AG08396 (cell line): ENCODE measurements at places on chromosomes 2 and 18.

- no peak for DNase-seq
Measured at GRCh38 chr2:191610756-191611155, 67.2 kb upstream of the NABP1 start.

GRCh38 chr2:240810621-240811020, 9.4 kb downstream of the KIF1A start:
- DNase-seq = no peak

GRCh38 chr2:138818556-138818955, 38.4 kb upstream of the NXPH2 start:
- no peak for DNase-seq

DNA sequence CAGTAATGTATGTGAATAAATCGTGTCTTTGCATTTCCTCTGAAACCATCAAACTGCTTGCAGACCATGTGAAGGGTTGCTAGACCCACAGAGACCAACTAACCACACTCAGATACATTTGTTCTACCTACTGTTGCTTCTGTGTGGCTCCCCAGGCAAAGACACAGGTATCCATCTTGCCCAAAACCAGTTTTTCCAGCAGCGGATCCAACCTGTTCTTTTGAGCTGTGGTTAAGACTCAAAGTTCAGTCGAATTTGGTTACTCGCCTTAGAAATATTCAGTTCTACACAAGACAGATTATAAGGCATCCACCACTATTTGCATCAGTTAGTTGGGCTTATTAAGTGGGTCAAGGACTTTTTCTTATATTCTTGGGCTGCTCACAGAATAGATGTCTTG, 276.2 kb upstream of the EPHA4 start:
- no peak for DNase-seq

DNA sequence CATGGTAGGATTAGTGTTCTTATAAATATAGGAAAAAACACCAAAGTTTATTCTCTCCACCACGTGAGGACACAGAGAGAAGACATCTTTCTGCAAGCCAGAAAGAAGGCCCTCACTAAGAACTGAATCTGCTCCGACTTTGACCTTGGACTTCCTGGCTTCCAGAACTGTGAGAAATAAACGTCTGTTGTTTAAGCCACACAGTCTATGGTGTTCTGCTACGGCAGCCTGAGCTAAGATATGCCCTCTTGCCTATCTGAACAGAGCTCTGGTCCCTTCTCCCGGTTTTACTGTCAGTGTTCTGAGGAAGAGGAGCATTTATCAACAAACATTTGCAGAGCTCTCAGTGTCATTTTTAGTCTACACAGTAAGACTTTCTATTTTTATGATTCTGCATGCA, 131.3 kb downstream of the DOK6 start:
- DNase-seq = no peak

DNA sequence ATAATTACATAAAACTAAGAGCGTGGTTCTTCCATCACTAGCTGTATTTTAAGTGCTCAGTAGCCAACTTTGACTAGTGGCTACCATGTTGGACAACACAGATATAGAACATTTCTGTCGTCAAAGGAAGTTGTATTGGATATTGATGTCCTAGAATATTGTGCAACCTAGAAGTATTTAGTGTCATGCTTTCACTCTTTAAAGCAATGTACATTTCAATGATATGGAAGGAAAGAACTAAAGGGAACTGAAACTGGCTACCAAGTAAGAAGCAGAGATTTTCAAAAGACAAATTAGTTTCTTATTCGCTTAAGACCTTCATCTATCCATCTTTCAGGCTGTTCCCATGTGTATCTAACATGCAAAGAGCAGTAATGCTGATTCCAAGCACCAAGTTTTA, 85.4 kb upstream of the EML6 start:
- no peak for DNase-seq

GRCh38 chr18:12271376-12272235, 17.4 kb downstream of the CIDEA start:
- peak; percentile 91 for DNase-seq

DNA sequence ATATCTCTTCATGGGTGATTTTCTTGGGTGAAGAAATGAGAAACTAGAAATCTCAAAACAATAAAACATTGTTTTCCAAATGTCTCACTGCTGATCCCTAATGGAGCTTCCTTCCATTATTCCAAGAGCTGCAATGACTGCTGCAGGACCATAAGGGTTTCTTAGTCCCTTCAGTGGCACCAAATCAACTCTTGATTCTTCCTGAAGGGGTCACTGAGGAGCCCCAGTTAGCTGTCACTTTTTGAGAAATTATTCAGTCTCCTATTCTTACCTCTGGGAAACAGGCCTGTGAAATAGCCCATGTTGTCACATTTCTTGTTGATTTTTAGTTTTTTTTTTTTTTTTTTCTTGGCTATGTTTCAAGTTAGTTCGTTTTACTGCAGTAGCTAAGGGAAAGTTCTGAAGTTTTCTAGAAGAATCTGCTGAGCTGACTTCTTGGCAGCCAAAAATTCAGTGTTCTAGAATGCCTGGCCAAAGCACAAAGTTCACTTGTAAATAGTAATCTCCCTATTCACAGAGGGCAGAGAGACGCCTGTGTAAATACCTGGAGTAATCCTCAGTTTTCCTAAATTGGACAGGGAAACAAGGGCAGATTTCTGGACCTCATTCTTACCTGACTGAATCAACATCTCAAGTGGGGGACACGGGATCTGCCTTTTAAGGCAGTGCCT, 480.0 kb downstream of the RIT2 start:
- DNase-seq = no peak

DNA sequence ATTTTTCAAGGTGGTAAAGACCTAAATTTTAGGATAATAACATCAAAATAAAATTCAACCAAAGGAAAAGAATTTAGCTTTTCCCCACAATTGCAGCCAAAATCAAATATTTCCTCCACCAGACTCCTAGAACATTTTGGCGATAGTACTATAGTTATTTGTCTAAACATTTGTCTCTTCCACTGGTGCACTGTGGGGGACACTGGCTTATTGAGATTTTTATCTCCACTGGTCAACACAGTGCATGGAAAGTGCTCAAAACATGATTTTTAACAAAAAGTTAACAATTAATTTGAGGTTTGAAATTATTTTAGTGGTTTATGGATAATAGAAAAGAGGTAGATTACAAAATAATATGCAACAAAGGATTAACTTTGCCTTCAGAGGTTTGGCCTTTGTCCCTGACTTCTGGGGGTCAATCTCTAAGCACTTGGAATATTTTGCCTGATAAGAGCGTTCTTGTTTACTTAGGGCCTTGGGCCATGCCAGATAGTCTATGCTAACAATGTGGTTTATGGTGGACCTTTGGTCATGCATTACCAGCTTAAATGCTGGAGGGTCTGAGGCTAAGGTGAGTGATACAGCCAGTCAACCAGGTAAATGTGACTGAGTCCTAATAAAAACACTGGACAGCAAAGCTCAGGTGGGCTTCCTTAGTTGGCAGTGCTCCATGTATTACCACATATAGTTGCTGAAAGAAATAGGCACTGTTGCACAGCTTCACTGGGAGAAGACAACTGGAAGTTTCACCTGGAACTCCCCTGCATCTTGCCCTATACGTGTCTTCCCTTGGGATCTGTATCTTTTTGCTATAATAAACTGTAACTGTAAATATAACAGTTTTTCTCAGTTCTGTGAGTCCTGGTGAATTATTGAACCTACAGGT, 67.2 kb upstream of the SATB2 start:
- no peak for DNase-seq

DNA sequence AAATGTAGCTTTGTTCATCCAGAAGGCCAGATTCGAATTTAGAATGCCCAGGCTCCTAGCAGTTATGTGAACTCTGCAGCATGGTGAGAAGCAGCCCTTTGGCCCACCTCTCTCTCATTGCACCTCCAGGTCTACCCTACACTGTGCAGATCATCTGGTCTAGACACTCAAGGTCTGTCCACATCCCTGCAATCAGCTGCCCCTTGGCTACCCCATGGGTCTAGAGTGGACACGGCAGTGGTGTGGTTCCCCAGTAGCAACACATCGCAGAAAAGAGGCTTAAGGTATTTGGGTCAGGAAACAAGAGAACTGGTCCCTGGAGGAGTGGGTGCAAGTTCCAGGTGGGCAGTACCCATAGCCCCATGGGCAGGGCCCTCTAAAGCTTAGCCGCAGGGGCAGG, 76.6 kb upstream of the BCL2L11 start:
- DNase-seq = no peak

GRCh38 chr2:205640716-205641115, 41.6 kb upstream of the NRP2 start:
- no peak for DNase-seq

GRCh38 chr2:166831930-166832329, 56.4 kb upstream of the XIRP2 start:
- no peak for DNase-seq

DNA sequence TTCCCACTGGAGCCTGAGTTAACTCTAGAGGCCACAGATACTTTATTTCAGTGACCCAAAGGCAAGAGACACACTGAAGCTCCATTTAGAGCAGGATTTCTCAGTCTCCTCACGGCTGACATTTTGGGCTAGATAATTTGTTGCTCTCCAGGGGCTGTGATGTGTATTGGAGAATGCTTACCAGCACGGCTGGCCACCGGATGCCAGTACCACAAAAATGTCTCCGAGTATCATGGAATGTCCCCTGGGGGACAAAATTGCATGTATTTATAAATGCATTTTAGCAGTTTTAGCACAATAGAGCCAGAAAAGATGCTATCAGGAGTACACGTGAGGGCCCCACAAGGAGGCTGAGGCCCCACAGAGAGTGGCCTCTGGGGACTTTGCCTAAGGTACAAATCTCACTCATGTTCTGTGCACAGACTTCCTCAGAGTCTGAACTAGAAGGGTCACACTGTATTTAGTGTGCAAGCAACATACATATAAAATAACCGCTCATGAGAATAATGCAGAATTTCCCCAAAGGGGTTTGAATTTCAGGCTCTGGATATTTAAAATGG, 20.5 kb upstream of the DCC start:
- DNase-seq = no peak

DNA sequence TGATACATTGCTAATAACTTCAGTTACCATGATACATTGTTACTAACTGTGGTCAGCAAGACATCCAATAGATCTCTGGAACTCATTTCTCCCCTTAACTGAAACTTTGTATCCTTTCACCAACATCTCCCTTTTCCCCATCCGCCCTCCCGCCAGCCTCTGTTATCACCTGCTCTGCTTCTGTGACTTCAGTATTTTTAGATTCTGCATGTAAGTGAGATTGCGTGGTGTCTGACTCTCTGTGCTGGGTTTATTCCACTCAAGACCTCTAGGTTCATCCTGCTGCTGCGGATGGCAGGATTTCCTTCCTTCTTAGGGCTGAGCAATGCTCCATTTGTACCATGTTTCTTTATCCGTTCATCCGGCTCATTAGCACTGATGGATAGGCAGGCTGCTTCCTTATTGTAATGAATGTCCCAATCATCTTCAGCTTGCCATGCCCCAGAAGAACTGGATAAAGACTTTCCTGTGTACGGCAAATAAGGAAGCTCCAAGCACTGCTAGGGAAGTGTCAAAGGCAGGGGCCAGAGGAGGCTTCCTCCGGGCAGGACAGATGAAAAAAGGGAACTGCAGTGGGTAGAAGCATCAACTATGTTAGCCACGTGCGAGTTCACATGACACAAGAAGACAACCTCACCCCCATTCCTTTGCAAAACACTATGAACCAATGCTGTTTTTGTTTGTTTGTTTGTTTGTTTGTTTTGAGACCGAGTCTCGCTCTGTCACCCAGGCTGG, 113.4 kb downstream of the EIPR1 start:
- no peak for DNase-seq

DNA sequence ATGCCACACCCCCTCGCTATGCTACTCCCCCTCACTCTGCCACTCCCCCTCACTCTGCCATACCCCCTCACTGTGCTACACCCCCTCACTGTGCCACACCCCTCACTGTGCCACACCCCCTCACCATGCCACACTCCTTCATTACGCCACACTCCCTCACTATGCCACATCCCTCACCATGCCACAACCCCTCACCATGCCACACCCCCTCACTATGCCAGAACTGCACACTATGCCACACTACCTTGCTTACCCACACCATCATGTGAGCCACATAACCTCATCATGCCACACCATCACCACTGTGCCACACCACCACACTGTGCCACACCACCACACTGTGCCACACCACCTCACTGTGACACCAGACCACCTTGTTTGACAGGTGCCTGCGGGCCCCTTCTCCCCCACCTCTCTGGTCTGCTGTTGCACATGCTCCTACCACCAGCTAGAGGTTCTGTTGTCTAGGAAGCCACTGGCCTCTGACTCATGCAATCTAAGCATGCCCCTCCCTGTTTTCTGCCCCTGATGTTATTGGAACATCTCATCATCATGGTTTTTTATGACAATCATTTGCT, 22.0 kb downstream of the MARCHF4 start:
- no peak for DNase-seq

DNA sequence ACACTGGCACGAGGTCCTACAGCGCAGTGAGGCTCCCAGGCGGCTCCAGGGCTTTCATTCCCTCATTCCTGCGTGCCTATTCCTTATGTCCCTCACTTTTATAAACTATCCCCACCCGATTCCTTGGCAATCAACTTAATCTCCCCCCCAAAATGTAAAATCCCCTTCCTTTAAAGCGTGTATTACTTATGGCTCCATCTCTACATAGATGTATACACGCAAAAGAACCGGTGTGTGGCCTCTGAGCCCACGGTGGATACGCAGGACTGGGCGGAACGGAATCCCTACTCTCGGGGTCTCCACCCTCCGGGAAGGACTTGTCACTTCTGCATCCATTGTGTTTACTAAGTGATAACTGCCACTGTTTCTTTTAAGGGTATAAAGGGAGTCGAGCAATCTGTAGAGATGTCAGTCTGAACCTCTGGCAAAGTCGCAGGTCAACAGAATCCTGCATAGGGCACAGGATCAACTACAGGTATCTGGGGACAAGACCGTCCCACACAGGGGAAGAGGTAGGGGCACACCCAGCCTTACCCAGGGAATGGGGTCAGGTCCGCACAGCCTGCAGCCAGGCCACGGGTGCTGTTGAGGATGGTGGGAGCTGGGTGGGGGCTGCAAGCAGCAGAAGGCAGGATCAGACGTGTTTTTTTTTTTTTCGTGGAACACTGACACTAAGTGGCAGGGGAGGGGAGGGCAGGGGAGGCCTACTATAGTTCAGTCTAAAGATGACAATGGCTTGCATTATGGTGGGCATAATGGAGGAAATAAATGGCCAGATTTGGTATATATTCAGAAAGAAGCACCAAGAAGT, 42.1 kb downstream of the HDLBP start:
- no peak for DNase-seq

DNA sequence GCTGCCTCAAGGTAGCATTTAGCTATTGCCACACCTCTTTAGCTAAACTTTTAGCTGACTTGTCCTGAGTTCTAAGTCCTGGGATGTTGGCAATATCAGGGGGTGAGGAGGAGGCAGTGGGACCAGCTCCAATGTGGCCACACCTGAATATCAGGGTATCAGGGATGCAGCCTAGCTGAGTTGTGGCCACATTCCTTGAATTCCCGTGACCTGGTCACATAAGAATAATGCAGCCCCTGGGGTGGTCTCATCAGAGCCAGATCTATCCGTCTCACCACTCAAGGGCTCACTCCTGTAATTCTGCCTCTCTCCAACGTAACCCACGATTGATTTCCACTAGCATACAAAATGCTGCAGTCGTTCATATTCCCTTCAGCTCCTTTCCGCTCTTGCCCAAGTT, 11.6 kb upstream of the TAF1B start:
- no peak for DNase-seq

- DNase-seq = no peak
Measured at GRCh38 chr2:38600242-38600891, 2.4 kb downstream of the HNRNPLL start.

- DNase-seq = no peak
Measured at GRCh38 chr2:232533944-232534710, 5.4 kb upstream of the CHRNG start.
